AG04449 (cell line): ENCODE measurements at places on chromosomes 5 and 9.

DNA sequence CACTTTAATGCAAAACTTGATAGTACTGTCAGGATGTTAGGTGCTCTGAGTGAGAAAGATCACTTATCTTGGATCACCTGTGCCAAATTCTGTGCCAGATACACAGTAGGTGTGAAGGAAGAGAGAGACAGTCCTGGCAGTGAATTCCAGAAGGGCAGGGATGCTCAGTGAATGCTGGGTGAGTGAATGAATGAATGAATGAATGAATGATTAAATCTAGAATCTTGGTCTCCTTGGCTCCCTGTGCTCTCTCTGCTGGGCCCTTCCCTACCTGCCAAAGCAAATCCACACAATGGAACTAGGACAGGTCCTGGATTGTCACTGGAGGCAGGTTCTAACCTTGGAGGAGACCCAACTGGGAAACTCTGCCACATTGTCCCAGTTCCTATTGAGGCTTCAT lies 117.5 kb upstream of the CXCL14 start:
- no peak for DNase-seq

DNA sequence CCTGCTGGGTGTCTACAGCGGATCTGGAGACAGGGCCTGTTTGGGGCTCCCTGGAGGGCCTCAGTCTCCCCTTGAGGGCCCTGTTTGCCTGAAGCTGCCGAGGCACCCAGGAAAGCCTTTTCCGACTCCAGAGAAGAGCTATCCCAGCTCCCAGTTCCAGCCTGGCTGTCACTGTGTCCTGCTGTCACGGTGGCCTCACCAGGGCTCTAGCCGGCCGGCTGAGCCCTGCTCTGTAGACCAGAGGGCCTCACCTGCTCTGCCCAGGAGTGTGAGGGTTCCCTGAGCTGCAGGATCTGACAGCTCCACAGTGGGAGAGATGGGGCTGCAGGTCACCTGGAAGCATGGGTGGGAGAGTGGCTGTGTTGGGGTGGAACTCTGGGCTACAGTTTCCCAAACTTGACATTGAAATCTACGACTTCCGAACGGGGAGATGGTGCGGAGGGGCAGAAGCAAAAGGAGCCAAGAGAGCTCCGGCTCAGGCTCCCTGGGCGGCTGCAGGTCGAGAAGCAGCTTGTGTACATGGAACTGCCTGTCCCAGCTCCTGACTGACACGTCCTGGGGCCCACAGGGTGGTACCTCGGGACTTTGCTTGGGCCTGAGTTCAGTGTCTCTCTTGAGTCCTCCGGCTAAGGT lies 94.9 kb downstream of the CACNA1B start:
- no peak for DNase-seq

GRCh38 chr9:99828417-99829176 lies 6.9 kb downstream of the NR4A3 start:
- no peak for DNase-seq

GRCh38 chr5:117488976-117489500 lies 914.4 kb upstream of the SEMA6A start:
- no peak for DNase-seq

GRCh38 chr5:76717222-76718083 lies 1.5 kb downstream of the F2R start:
- no peak for DNase-seq

- DNase-seq = no peak
Observed at GRCh38 chr5:133485468-133485867, 126.9 kb downstream of the FSTL4 start.
